ENCODE measurements at places on chromosomes 2 and 18.

DNA sequence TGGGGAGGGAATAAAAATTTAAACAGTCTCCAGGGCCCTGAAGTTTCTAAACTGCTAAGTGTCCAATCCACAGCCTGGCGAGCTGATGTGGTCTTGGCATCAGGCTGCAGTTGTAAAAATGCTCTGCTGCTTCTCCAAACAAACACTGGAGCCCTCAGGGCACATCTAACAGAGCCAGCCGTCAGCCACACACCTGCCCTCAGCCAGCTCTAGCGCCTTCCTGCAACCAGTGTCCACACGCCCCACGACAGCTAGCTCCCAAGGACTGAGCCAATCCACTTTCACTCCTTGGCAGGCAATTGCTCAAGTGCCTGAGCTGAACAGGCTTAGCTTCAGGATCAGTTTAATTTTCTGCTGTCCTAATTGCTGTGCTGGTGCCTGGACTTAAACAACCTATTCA is 446.4 kb upstream of the RAB12 start:
- H3K4me3 ChIP-seq = no peak overlapping the region
- no peak overlapping the region for H3K27ac ChIP-seq
- no peak for DNase-seq
- no peaks in the 10 kb centered on the region for H3K27me3 ChIP-seq
- H3K4me1 ChIP-seq = peaks cover 11% of the 10 kb centered on the region
- H3K36me3 ChIP-seq = peaks cover 14% of the 10 kb centered on the region

DNA sequence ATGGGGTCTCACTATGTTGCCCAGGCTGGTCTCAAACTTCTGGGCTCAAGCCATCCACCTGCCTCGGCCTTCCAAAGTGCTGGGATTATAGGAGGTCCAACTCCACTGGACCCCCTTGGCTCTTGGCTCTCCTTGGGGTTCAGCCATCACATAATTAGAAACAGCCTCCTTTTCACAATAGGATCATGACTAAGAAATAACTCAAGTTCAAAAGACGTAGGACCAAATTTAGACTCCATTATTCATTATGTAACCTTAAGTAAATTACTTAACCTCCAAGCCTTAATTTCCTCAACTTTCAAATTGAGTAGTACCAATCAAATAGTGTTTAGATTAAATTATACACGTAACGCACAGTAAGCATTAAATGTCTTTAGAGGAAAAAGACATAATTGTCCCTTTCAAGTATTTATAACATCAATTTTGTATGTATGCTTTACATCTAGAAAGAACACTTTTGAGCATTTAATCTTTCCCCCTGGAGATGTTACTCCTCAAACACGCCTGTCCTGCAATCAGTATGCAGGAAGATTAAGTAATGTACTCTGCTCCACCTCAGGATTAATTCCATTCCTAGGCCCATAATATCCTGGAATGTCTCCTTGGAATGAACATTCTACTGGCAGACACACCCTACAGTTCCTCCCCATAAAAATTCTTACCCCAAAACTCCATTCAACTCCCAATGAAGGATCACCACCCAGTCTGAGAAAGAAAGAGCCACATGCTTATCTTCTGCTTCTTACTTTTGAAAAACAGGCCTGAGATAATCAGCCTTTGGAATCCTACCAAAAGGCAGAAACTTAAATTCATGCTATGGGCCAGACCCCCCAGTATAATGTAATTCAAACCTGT is 49.1 kb downstream of the COBLL1 start:
- H3K27me3 ChIP-seq = no peaks in the 10 kb centered on the region
- DNase-seq = no peak
- no peak overlapping the region for H3K4me3 ChIP-seq
- no peaks in the 10 kb centered on the region for H3K36me3 ChIP-seq
- peaks cover 3% of the 10 kb centered on the region for H3K4me1 ChIP-seq

GRCh38 chr2:61196671-61197070 is 34.7 kb downstream of the C2orf74 start:
- no peak overlapping the region for H3K27ac ChIP-seq
- H3K27me3 ChIP-seq = no peaks in the 10 kb centered on the region
- peaks cover 19% of the 10 kb centered on the region for H3K36me3 ChIP-seq
- no peak for DNase-seq
- H3K4me1 ChIP-seq = no peaks in the 10 kb centered on the region

DNA sequence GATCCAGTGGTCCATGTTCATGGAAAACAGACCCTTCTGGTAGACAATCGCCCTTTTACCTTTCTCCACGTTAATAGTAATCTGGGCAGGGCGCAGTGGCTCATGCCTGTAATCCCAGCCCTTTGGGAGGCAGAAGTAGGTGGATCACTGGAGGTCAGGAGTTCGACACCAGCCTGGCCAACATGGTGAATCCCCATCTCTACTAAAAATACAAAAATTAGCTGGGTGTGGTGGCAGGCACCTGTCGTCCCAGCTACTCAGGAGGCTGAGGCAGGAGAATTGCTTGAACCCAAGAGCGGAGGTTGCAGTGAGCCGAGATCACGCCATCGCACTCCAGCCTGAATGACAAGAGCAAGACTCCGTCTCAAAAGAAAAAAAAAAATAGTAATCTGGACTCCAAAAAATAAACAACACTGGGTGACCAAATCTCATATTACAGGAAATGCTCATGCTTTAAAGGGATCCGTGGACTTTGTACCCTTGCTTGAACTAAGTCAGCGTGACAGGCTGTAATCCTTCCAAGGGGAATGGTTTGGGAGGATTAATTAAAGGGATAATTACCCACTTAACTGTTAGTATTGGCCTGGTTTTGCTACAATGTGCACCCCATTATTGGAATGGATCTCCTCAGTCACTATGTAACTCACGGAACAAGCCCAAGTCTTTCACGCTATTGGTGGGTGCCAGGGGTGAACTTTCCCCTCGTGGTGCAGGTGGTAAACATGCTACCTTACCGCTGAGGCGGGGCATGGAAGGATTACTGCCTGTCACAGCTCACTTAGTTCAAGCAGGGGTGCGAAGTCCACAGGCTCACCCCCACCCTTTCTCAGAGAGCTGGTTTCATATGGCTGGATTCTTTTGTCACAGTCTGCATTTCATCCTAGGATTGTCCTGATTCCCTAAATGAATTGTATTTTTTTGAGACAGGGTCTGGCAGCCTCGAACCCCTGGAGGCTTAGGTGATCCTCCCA is 36.7 kb downstream of the PROC start:
- no peak overlapping the region for H3K27ac ChIP-seq
- no peak overlapping the region for H3K4me3 ChIP-seq
- no peaks in the 10 kb centered on the region for H3K36me3 ChIP-seq
- no peaks in the 10 kb centered on the region for H3K27me3 ChIP-seq
- peaks cover 2% of the 10 kb centered on the region for H3K4me1 ChIP-seq

- no peak overlapping the region for H3K4me3 ChIP-seq
- DNase-seq = no peak
- peak overlapping the region; percentile 92 for H3K27ac ChIP-seq
- no peaks in the 10 kb centered on the region for H3K27me3 ChIP-seq
- H3K36me3 ChIP-seq = no peaks in the 10 kb centered on the region
- H3K4me1 ChIP-seq = peaks cover 2% of the 10 kb centered on the region
Observed at GRCh38 chr2:213086050-213086449, 65.4 kb downstream of the IKZF2 start.

GRCh38 chr18:48161911-48162698 is 231.6 kb upstream of the SMAD2 start:
- peaks cover 11% of the 10 kb centered on the region for H3K4me1 ChIP-seq
- no peak for DNase-seq
- no peak overlapping the region for H3K27ac ChIP-seq
- no peaks in the 10 kb centered on the region for H3K36me3 ChIP-seq
- H3K27me3 ChIP-seq = peaks cover 30% of the 10 kb centered on the region

DNA sequence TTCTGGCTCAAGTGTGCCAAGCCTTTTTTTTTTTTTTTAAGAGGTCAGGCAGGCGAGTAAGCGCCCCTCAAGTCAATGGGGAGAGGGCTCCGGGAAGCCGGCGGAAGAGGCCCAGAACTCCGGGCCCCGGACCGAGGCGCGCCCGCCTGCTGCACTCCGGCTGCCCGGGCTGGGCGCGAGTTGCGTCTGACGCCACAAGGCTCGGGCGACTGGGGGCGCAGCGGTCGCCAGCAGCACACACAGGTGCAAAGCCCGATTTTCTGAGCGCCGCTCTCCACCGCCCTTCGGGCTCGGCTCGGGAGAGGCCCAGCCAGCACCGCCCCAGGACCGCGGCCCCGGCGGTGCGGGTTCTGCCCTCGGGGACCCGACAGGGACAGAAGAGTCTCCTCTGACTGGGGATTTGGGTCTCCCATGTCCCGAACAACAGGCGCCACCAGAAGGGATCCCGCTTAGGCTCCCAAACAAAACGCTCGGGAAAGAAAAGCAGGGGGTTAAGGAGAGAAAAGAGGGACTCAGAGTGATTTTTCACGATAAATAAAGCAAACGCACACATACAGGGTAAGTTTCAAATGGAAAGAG is 787 bp downstream of the ERBB4 start:
- peaks cover 37% of the 10 kb centered on the region for H3K27me3 ChIP-seq
- H3K4me3 ChIP-seq = peak overlapping the region; percentile 65
- no peak overlapping the region for H3K27ac ChIP-seq
- H3K4me1 ChIP-seq = peaks cover 32% of the 10 kb centered on the region

DNA sequence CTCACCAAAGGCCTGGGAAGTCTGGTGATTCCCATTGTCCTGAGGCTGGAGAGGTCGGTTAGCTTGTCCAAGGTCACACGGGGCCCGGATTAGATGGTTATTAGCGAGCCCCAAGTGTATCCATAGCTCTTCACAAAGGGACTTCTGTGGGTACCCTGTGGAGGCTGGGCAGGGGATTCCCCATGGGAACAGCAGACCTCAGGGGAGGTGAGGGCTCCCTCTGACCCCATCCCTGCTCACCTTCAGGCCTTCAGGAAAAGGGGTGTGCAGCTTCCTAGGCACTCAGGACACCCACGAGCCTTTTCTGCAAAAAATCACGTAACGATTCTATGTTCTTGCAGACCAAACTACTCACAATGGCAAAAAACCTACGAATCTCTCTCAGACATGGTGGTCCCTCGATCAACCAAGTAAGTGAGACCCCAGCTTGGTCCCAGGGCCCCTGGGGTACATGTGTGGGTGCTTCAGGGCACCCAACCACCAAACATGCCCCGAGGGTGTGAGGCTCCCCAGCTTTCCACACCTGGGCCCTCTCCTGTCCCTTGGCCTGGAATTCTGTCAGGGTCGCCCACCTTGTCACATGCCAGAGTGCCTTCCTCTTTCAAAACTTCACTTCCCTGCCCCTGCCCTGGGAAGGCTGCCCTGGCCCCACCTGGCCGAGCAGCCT is 40.3 kb downstream of the PDIA6 start:
- H3K4me1 ChIP-seq = peaks cover 5% of the 10 kb centered on the region
- no peak overlapping the region for H3K27ac ChIP-seq
- H3K27me3 ChIP-seq = peaks cover 13% of the 10 kb centered on the region
- peaks cover 4% of the 10 kb centered on the region for H3K36me3 ChIP-seq
- no peak overlapping the region for H3K4me3 ChIP-seq
- DNase-seq = no peak

- no peak overlapping the region for H3K27ac ChIP-seq
- H3K4me1 ChIP-seq = no peaks in the 10 kb centered on the region
- H3K4me3 ChIP-seq = no peak overlapping the region
- no peaks in the 10 kb centered on the region for H3K36me3 ChIP-seq
- no peaks in the 10 kb centered on the region for H3K27me3 ChIP-seq
Observed at GRCh38 chr2:67032076-67032475, 365.1 kb upstream of the ETAA1 start.

- H3K4me3 ChIP-seq = no peak overlapping the region
- no peaks in the 10 kb centered on the region for H3K36me3 ChIP-seq
- H3K4me1 ChIP-seq = no peaks in the 10 kb centered on the region
Observed at GRCh38 chr2:228675646-228676045, 494.2 kb upstream of the SPHKAP start.

DNA sequence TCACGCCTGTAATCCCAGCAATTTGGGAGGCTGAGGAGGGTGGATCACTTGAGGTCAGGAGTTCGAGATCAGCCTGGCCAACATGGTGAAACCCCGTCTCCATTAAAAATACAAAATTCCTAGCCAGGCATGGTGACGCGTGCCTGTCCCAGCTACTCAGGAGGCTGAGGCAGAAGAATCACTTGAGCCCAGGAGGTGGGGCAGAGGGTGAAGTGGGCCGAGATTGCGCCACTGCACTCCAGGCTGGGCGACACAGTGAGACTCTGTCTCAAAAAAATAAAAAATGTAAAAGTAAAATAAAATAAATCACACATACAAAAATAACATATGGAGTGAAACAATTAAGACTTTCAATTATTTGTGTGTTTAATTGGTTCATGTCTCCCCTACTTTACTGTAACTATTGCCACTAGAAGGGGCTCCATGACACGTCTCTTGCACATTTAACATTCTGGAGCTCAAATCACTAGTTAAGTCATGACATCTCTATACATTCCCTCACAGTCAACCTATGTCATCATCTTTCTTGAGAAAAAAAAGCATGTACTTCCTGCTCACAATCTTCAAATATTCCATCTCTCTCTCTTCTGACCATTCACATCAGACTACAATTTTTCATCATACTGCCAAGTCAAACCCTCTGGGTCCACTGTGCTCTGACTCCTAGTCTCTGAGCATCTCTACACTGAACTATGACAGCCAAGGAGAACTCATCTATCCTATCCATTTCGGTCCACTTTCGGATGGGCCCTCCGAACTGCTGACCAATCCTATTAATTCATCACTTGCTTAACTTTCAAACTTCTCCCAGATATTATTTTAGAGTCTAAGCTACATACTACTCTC is 6.7 kb downstream of the GFPT1 start:
- H3K27me3 ChIP-seq = no peaks in the 10 kb centered on the region
- no peak overlapping the region for H3K4me3 ChIP-seq
- peak; percentile 29 for DNase-seq

DNA sequence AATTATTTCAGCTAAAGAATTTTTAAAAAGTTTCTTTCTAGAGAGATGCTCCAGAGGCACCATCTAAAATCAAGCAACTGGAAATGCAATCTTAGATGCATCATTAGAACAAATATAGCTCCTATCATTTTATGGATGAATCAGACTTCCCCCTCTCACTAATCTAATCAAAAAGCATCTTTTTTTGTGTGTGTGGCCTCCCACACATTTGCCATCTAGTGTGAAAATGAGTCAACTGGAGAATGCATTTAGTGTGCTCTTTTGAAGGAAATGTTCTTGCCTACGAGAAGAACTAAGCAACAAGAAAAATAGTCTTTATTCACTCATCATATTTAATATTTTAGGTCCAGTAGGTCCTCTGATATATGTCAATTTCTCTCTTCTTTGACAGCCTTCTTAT is 39.5 kb upstream of the FIGN start:
- peak overlapping the region; percentile 55 for H3K27ac ChIP-seq
- DNase-seq = peak; percentile 15
- peaks cover 3% of the 10 kb centered on the region for H3K4me1 ChIP-seq
- H3K36me3 ChIP-seq = no peaks in the 10 kb centered on the region
- H3K27me3 ChIP-seq = no peaks in the 10 kb centered on the region

GRCh38 chr2:190254063-190254850 is 65.4 kb downstream of the HIBCH start:
- no peaks in the 10 kb centered on the region for H3K4me1 ChIP-seq
- no peak for DNase-seq
- no peak overlapping the region for H3K27ac ChIP-seq
